Right kidney (tissue), 9 donors: ENCODE measurements at places on chromosomes 6 and 20.

- DNase-seq: no peak
These were observed 24.0 kb downstream of the JAG1 start for GRCh38 chr20:10649797-10650160.

DNA sequence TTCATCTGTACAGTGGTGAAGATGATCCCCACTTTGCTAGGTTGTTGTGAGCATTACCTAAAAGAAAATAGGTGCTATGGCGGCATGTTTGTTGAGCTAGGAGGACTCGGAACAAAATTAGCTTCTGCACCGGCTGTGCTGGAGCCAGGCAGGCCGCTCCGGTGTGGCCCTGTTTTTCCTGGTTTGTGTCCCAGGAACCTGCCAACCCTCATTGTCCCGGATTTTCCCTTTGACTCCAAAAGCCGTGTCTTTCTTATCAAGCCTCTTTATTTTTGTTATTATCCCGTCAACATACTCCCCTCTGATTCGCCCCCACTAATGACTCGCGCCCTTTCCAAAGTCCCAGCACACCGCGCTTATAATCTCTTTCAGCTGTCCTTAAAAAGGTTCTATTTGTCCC is 117.0 kb downstream of the MYLK4 start:
- no peak for DNase-seq

DNA sequence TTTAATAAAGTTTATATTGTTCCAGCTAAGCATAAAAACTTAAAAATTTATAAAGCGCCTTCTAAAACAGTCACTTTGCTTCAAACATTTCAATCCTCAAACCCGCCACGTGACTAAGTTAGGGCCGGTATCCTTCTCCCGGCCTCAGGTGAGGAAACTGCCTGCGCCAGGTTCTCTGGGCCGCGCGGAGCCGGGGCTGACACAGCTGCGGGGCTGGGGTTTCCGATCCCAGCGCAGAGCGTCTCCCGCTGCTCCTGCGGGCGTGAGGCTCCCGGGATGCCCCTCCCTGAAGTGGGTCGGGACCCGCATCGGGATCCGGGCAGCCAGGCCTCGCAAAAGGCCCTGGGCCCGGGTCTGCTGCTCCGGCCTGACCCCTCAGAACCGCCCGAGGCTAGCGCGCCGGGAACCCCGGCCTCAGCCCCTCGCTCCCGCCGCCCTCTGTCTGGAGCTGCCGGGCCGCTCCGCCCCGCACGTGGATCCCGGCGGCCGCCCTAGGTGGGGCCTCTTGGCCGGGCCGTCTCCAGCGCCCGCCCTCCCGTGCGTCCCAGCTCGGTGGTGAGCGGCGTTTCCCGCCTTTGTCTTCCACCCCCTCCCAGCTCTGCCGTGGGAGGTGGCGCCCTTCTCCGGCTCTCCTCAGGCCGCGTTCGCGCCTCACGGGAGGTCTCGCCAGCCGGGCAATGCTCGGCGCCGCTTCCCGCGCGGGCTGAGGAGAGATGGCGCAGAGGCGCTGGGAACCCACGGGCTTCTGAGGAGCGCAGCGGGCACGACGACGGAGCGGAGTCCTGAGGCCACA is 267.9 kb downstream of the DLL1 start:
- peak; percentile 61 for DNase-seq

GRCh38 chr6:54467384-54467783 is 159.1 kb downstream of the TINAG start:
- DNase-seq: no peak

- no peak for DNase-seq
These were observed 60.7 kb upstream of the CDKAL1 start for GRCh38 chr6:20473518-20473917.

- no peak for DNase-seq
These were observed 121.1 kb downstream of the GPR63 start for GRCh38 chr6:96716221-96716620.

GRCh38 chr20:50668798-50669197 is 22.5 kb downstream of the RIPOR3 start:
- no peak for DNase-seq

DNA sequence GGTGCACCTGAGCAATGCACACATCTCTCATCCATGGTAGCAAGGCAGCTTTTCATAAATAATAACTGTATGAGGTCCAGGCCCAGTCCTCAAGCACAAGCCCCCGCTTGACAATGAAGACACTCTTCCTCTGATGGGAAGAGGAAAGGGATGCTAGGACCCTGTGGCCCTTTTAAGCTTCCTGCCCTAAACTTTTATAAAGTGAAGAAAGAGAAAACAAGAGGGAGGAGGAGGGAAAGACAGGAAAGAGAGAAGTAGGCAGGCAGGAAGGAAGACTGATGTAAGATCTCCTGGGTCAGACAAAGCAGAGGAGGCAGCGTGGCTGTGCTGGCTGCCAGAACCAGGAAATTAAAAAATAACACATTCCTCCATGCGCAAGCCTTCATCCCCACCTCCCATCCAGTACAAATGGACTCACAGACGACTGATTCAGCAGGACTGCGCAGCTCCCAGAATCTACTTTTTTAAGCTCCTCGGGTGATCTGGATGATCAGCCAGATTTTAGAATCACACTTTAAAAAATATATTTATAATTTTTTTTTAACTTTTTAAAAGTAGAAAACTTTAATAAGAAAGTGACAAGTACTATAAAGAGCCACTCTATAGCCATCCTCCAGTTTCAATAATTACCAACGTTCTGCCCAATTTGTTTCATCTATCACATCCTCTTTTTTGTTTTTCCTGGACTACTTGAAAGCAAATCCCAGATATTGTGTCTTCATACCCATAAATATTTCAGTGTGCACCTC is 16.5 kb downstream of the TNFAIP3 start:
- DNase-seq: no peak

DNA sequence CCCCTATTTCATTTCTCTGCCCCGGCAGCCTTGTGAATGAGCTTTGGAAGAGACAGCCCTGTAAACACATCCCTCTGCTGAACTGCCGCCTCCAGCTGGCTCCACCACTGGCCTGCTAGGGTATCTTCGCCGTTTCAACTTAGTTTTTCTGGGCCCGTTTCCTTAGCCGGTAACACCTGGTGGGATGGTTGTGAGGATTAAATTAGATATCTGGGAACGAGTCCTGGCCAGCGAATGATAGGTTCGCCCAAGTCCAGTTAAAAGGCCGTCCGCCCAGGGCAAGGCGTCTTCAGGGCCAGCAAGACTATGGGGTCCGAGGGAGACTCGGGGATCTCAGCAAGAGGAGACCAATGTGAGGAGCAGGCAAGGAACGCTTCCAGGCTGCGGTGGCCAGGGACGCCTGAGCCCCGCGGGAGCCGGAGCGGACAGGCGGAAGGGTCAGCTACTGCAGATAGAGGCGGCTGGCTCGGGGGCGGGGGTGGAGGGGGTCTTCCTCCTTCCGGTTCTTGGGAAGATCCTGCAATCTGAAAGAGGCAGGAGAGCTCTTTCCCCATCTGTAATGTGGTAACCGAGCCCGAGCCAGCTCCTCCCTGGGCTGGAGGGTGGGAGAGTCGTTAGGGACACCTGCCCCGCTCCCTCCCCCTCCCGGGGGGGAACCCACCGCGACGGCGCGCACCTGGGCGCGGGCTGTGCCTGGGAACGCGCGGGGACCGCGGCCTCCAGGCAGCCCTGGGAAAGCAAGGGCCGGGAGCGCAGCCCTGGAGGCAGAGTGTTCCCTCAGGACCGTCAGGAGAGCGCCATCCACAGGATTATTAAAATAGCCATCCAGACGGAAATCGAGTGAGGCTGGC is 4.5 kb upstream of the PTCRA start:
- peak; percentile 73 for DNase-seq

DNA sequence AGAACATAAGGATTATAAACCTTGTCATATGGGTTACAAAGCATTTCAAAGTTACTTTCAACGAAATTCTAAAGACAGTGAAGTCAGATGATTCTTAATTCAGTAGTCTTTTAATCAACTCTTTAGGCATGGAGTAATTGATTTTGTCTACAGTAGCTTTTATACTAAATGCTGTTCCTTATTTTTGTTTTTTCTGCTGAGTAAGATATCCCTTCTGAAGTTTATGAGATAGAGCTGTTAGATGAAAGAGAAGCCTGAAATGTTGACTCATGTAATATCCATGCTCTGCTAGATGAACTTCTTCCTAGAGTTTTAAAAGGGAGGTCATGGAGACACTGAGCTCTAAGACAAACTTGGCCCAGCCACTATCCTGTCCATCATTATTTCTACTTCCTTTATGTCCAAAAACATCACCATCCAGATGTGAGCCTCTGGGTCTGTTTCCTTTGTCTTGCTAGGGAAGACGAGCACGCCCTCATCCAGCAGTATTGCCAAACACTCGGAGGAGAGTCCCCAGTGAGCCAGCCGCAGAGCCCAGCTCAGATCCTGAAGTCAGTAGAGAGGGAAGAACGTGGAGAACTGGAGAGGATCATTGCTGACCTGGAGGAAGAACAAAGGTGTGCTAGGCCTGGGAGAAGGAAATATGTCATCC is 550.3 kb downstream of the UTRN start:
- no peak for DNase-seq

- no peak for DNase-seq
These were observed 133.2 kb upstream of the RPS6KA2 start for GRCh38 chr6:166760288-166760687.

GRCh38 chr6:80165143-80165542 is 58.7 kb downstream of the BCKDHB start:
- no peak for DNase-seq

DNA sequence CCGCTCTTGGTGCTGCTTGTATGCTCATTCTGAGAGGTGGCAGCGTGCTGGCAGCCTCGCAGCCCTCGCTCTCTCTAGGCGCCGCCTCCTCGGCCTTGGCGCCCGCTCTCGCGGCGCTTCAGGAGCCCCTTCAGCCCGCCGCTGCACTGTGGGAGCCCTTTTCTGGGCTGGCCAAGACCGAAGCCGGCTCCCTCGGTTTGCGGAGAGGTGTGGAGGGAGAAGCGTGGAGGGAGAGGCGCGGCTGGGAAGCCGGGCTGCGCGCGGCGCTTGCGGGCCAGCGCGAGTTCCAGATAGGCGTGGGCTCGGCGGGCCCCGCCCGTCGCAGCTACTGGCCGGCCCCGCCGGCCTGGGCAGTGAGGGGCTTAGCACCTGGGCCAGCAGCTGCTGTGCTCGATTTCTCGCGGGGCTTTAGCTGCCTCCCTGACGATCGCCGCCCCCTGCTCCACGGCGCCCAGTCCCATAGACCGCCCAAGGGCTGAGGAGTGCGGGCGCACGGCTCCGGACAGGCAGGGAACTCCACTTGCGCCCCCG is 19.5 kb upstream of the FAM8A1 start:
- DNase-seq: peak; percentile 79

DNA sequence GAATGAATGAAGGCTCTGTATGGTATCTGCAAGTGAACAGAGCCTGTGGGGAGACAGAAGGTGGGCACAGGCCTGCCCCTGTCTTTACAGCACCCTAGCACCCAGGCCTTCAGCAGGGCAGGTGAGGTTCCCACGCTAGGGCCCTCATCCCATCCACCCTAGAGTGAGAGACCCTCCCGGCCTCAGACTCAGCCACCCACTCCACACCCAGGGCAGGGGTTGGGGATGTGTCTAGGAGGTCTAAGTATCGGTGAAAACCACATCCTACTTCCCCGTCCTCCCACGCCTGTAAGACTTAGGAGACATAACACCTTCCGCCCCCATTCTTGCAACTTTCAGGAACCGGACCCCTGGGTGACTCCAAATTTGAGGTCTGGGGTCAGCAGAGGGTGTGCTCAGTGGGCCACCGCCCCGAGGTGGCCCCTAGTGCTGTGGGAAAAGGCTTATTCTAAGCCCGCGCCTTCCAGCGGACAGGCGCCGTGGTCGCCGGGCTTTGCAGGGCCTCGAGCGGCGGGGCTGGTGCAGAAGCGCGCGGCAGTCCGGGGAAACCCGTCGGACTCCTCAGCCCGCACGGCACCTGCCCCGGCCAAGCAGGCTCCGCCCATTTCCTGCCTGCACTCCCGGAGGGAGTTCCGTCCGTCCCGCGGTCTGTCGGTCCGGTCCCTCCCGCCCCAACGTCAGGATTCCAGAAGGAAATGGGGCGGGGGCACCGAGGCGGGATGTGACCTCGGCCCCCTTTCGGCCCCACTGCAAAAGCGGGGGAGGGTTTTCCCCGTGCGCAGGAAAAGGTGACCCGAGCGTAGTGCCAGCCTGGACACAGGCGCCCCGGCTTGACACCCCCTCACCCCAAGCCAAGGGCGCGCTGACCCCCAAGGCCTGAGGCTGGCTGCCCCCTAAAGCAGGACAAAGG is 868 bp downstream of the SAMD10 start:
- DNase-seq: peak; percentile 69

DNA sequence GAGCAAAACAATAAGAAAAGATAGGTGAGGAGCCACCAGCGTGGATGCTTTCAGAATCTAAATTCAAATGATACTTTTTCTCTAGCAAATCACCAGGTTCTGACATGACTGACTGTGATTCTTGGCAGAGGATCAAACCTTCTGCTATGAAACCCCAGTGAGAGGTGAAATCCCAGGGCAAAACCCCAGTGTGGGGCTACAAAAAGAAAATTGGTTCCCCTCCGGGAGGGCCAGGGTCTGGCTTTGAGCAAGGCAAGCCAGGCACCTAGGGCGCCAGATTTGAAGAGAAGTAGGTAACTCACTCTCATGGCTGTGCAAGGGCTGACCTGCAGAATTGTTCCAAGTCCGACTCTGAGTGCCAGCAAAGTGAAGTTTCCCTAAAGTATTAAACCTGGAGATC is 20.2 kb upstream of the RALGAPA2 start:
- DNase-seq: no peak

DNA sequence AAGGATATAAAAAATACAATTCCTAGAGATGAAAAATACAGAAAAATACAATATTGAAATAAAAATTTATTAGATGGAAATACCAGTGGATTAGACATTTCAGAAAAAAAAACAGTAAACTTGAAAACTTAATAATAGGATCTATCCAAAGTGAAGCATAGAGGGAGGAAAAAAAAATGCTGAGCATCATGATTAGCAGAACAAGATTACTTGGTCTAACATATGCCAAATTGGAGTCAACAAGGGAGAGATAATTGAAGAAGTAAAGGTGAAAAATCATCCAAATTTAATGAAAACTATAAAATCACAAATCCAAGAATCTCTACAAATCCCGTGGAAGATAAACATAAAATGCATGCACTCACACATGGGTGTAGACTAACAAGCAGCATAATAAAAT is 166.2 kb upstream of the BMP5 start:
- no peak for DNase-seq

GRCh38 chr6:3966426-3966825 is 112.5 kb downstream of the FAM217A start:
- DNase-seq: no peak
